ENCODE measurements at places on chromosomes 1 and 21. TPM values are rescaled to one million over a fixed set of nuclear protein-coding genes. Genes with fewer than 3 reads are reported as not detected.

WDR47 gene
- total RNA-seq, result 16.2 TPM

PAQR6 gene
- 3.6 TPM for total RNA-seq

CELA2A gene
- not detected for total RNA-seq

OR2L5 gene
- total RNA-seq, result not detected

CYB561D1 gene
- total RNA-seq, result 15.0 TPM

IL10RB gene
- total RNA-seq, result 9.2 TPM

FCRL4 gene
- total RNA-seq, result not detected

ARHGEF2 gene
- 54.8 TPM for total RNA-seq

GBP1 gene
- total RNA-seq, result 16.5 TPM

SNIP1 gene
- total RNA-seq, result 64.7 TPM

CNKSR1 gene
- 3.6 TPM for total RNA-seq

WNT3A gene
- 0.08 TPM for total RNA-seq

ACADM gene
- total RNA-seq, result 3.5 TPM

OR2T35 gene
- not detected for total RNA-seq

NGF gene
- not detected for total RNA-seq

SLC45A1 gene
- total RNA-seq, result 0.98 TPM

SLC41A1 gene
- 26.4 TPM for total RNA-seq

TCEA3 gene
- 33.1 TPM for total RNA-seq

SPATA45 gene
- not detected for total RNA-seq

S100A7 gene
- not detected for total RNA-seq

KCNA3 gene
- total RNA-seq, result 112 TPM

DTL gene
- 0.64 TPM for total RNA-seq

B4GALT2 gene
- total RNA-seq, result 0.22 TPM

C4BPA gene
- not detected for total RNA-seq

HSD3B1 gene
- not detected for total RNA-seq

S100A8 gene
- total RNA-seq, result 21.0 TPM

CYP4A22 gene
- total RNA-seq, result not detected

PRRX1 gene
- total RNA-seq, result not detected

GJA4 gene
- total RNA-seq, result not detected

NEXN gene
- total RNA-seq, result not detected

CFHR3 gene
- total RNA-seq, result not detected

PHLDA3 gene
- total RNA-seq, result 0.45 TPM

MCOLN3 gene
- 0.14 TPM for total RNA-seq

RXFP4 gene
- total RNA-seq, result not detected

OR2M3 gene
- not detected for total RNA-seq

ZNF687 gene
- 38.9 TPM for total RNA-seq

ADORA3 gene
- total RNA-seq, result not detected

UTS2 gene
- total RNA-seq, result not detected
